Hindlimb muscle (tissue), 1 donor: ENCODE measurements at places on chromosomes 1 and 21. TPM values are rescaled to one million over a fixed set of nuclear protein-coding genes. Genes with fewer than 3 reads are reported as not detected.

- DNase-seq, result no peak
These were observed 62.0 kb upstream of the HP1BP3 start for GRCh38 chr1:20849100-20849499.

DNA sequence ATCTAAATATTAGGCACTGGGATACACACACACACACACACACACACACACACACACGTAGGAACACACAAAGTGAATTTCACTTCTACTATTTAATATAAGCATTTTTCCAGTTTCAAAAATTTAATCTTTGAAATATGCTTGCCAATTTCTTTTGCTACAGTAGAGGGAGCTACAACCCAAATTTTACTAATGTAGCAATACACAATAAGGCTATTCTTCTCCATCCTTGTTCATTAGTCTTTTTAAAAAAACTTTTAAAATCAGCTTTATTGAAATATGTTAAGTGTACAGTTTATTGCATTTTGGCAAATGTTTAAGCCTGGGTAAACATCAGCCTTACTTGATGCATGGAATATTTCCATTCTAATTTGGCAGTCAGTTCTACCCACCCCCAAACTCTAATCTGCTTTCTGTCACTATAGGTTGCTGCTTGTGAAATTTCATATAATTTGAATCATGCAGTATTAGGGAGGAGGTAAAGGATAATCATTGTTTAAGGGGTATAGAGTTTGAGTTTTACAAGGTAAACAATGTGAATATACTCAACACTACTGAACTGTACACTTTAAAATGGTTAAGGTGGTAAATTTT lies 93.0 kb upstream of the TENT5C start:
- DNase-seq, result peak; percentile 14

- no peak for DNase-seq
These were observed 329.3 kb upstream of the PROX1 start for GRCh38 chr1:213658457-213658856.

- DNase-seq, result no peak
These were observed 6.0 kb upstream of the SLC27A3 start for GRCh38 chr1:153769221-153769620.

DNA sequence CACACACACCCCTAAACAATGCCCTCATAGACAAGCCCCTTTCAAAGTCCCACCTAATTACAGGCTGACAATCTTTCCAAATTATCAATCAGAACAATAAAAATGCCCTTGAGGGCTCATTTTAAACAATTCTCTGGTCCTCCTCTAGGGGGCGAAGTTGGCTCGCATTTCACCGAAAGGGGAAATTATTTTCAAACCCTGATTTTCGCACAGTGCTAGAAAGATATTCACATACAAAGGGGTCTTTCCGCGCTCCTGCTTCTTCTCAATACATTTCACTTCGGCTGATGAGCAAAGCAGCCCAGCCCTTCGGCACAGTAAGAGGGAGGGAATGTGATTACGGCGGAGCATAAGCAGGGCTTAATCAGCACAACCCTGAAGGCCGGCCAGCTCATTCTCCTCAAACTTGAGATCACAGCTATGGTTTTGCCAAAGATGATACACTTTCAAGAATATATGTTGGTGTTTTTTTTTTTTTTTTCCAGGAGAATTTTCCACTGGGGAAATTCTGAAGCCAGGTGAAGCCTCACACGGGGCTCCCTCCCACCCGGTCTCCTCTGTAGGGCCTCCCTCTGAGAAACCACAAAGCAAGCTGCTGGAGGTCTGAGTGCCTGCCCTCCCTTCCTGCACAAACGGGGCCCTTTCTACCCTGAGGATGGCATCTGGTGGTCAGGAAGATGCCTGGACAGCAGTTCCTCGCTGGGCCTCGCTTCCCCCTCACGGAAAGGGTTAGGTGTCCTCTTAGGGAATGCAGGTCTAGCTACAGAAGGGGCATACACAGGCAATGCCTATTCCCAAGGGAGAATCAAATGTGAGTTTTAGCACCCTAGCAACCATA lies 66.9 kb downstream of the GNG12 start:
- peak; percentile 72 for DNase-seq

- no peak for DNase-seq
These were observed 75.6 kb upstream of the PTGFR start for GRCh38 chr1:78415165-78415564.

DNA sequence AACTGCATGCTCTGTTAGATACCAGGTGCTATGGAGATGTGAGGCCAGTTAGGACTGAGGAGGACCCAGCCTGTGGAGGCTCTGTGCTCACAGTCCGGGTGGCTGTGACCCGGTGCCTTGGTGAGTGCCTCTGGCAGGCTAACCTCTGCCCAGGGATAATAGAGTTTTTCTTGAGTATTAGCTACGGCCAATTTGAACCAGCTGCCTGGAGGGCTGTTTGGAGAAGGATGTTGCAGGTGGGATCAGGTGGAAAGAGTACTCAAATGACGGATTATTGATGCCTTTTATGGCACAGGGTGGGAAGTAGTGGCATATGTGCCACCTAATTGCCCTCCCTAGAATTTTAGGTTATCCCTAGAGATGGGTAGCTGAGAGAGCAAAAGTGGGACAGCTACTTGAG lies 182.7 kb downstream of the GRIK3 start:
- DNase-seq, result no peak

GRCh38 chr1:200262326-200262965 lies 147.4 kb downstream of the ZNF281 start:
- DNase-seq, result no peak

DNA sequence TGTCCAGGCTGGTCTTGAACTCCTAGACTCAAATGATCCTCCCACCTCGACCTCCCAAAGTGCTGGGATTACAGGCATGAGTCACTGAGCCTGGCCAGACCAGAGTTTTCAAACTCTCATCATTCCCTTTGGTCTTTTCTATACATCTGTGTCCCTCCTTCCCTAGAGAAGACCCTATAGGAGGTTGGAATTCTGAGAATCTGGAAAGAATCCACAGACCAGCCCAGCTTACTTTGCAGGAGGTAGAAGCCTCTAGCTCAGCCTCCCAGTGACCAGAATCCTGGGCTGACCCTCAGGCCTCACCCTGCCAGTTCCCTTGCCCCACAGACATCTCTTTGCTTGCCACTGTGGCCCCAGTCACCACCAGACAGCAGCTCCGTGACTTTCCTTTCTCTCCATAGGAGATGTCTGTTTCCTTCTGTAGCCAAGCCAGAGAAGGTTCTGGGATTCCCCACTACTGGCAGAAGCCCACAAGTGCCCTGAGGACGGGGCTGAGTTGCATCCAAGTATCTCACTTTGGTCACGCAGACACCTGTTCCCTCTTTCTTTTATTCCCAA lies 34.7 kb upstream of the KHDRBS1 start:
- DNase-seq, result no peak

Gene TNNI3K
- polyA plus RNA-seq, result 1.6 TPM

Gene KRTAP21-2
- polyA plus RNA-seq, result not detected

DNA sequence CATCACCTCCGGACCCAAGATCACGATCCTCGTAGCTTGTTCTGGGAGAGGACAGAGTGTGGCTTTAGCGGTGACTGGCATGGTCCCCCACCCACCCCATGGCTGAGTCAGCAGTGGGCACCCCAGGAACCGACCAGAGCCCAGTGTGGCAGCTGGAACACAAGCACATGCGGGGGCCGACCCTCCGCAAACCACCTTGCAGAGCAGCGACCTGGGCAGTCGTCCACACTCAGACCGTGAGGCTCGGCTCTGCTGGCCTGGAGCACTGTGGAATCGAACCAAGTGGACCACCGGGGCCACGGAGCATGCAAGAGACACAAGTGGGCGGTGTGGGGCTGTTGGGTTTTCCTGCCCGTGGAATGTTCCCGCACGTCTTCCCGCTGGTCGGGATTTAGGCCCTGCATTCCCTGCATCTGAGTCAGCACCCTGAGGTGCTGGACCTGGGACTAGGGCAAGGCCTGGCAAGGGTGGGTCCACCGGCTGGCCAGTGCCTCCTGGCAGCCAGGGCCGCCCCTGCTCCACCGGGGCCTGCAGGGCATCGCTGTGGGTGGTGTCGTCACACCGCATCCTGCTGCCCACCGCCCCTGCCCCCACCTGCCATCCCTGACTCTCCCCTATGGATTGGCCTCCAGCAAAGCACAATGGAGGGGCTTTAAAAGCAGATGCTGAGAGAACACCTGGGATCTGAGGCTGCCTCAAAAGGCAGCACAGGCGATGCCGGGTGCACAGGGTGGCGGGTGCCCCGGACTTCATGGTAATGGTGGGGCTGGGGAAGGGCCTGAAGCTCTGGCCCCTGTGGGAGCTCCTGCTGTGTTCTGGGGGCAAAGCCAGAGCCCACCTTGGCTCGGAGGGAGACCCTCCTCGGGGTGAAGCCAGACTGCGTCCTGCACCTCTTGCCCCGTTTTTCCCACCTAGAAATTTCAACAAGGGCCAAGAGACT lies 18.5 kb downstream of the MORN1 start:
- no peak for DNase-seq

Gene NR1I3
- polyA plus RNA-seq, result 1.1 TPM

Gene TMEM50B
- 19.4 TPM for polyA plus RNA-seq

GRCh38 chr1:48739091-48739490 lies 37.6 kb downstream of the BEND5 start:
- no peak for DNase-seq

GRCh38 chr1:154521695-154522094 lies 19.5 kb upstream of the SHE start:
- DNase-seq, result no peak

DNA sequence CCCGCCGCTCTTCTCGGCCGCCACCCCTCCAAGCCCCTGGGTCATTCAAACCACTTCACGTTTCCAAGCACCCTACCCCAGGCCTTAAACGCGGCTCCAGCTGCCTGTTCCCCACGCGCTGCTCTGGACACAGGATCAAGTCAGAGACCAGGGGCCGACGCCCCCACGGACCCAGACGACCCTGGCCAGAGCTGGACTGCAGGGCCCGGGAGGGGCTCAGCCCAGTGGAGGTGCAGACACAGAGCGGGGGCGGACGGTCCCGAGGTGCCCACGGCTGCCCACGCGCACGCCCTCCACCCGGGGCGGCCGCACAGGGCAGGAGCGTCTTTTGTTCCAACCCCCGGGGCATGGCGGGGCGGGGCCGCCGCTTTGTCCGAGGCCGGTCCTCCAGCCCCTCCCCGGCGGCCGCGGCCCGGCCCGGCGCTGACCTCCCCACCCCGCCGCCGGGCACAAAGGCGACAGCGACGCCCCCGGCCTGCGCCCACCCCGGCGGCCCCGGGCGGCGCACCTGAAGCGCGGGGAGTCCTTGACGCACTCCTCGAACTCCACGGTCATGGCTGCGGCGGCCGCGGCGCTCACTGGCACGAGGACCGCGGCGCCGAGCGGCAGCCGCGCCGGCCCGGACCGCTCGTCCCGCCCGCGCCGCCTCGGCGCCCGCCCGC lies 338 bp downstream of the ACAP3 start:
- DNase-seq, result no peak

Gene C1orf185
- not detected for polyA plus RNA-seq

Gene COL16A1
- polyA plus RNA-seq, result 121 TPM

DNA sequence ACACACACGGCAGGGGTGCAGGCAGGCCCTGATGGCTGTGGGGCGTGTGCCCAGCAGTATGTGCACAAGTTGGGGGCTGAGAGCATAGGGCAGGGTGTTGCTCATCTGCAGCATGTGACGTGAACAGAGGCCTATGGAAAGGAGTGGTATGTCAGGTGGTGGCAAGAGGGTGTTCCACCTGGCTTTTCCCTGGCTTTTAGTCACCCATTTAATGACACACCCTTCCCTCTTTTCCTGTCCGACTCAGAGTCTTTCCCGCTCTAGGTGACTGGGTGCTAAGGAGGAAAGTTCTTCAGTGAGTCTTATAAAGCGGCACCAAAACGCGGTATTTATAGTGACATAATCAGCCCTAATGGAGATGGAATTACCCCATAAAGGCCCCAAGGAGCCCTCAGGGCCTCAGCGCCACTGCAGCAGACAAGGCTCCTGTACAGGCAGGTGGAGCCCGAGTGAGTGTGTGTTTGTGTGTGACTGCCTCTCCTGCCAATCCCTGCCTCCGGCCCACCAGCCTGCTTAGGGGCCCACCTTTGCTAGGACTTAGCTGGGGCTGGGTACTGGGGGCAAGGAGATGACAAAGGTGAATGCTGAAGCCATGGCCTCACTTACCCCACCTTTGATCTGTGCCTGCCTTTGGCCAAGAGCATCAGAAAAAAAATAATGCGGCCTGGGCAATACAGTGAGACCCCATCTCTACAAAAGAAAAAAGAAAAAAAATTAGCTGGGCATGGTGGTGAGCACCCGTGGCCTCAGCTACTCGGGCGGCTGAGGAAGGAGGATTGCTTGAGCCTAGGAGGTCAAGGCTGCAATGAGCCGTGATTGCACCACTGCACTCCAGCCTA lies 3.3 kb upstream of the EPHA2 start:
- DNase-seq, result no peak

Gene FNDC10
- 3.0 TPM for polyA plus RNA-seq

DNA sequence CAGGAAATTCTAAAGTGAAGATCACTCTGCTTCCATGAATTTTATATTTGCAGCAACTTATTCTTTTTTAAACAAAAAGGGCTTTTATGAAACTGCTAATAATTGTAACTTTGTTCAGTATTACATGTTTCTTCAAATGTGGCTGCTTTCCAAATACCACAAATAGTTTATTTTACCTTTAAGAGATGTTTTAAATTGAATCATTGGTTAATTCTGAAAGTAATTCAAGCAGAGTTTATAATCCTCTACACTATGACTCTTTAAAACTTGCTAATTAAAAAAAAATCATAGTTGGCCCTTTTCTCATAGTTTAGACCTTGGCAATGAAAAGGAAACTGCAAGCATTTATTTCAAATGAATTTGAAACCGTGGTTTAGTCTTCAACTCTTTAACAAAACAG lies 59.6 kb downstream of the SDCCAG8 start:
- DNase-seq, result no peak

GRCh38 chr1:21896652-21897532 lies 40.2 kb downstream of the HSPG2 start:
- peak; percentile 81 for DNase-seq

GRCh38 chr21:32742396-32742795 lies 14.6 kb upstream of the SYNJ1 start:
- no peak for DNase-seq

DNA sequence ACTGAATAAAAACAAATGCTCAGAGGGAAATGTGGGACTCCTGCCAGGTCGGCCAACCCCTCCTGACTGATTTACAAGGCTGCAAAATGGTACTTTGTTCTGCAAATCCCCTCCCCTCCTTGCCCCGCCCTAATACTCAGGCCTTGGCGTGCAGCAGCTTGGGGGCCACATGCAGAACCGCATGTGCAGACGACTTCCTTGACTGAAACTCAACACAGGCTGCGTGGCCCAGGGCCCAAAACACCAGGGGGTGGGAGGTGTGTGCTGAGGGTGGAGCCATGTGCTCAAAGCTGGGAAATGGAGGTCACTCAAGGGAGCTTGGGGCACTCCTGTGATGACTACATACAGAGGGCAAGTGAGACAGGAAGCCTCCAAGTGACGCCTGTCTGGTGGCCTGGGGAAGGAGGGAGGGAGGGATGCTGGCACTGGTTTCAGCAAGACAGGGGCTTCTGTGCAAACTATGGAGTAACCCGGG lies 87.2 kb downstream of the MRPL37 start:
- DNase-seq, result peak; percentile 60

DNA sequence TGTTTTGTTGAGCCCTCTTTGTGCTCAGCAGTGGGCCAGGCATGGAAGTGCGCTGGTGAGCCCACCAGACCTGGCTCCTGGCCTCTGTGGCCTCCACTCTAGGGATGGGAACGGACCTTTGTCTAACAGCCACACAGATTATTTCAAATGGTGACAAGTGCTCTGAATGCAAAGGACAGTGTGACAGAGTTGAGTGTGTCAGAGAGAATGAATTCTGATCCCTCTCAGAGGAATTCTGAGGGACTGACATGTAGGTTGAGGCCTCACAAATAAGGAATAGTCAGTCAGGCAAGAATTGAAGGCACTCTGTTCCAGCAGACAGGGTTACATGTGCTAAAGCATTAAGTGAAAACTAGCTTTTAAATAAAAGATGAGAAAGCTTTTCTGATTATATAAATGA lies 11.3 kb upstream of the MAB21L3 start:
- DNase-seq, result no peak

Gene SERPINC1
- polyA plus RNA-seq, result 0.12 TPM

- no peak for DNase-seq
These were observed 9.6 kb downstream of the MEGF6 start for GRCh38 chr1:3601743-3602142.
